ENCODE measurements at places on chromosomes 12 and 14.

DNA sequence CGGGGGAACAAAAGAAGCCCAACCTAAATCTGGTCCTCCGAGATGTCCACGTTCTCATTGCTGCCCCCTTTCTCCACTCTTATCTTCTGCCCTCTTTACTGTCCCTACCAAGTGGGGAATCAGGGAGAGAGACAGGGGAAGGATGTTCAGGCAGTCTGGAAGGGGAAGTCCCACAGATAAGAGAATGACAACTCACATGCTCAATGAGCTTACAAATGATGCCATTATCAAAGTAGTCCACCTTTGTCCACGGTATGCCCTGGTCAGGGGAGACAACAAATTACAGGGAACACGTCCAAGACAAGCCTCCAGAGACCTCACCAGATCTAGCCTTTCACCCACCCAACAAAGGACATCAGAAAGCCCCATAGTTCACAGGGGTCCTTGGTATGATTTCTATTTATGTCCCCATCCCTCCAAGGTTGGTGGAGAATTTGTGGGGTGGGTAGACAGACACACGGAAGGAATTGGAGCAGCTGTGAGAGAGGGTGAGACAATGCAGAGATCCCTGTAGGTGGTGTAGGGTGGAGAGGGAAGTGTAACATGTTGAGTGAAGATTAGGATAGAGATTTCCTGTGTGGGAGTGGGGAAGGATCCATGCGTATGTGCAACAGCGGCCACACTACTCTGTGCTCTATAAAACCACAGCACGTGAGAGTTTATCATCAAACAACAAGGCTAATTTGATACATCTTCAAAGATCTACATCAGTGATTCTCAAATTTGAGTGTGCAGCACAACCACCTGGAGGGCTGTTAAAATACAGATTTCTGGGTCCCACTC is 10.7 kb downstream of the MYO1A start:
- DNase-seq, result no peak

- no peak for DNase-seq
These were observed 84.6 kb downstream of the WNK1 start for GRCh38 chr12:836952-837351.

DNA sequence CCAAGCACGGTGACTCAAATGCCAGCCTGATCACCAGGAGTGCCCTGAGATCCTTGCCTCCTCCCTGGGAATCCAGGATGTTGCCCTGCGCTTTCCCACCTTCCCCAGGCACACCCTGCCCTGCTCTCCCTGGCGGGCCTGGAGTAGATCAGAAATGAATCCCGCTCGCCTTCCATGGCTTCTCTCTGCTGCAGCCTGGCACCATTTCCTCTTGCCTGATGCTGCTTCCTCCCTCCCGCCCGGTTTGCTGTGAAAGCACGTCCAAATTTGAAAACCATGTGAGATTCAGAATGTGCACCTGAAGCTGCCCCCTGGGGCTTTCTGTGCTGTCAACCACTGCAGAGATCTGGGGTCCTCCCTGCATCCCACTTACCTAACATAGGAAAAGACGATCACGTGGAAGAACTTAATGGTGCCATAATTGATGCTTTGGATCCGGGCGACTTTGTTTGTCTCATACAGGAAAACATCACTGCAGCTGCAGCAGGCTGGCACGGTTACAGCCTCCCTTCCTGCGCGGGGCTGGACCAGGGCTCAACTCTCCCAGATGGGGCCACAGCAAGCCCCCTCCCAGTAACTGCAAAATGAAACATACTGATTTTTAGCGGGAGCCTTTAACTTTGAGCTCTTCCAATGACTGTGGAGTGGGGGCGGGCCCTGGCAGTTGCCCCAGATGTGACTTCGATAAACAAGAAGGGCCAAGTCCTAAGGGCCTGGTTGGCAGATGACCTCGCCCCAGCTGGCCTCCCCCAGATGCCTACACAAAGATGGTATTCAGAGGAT is 24.9 kb upstream of the C12orf76 start:
- no peak for DNase-seq

DNA sequence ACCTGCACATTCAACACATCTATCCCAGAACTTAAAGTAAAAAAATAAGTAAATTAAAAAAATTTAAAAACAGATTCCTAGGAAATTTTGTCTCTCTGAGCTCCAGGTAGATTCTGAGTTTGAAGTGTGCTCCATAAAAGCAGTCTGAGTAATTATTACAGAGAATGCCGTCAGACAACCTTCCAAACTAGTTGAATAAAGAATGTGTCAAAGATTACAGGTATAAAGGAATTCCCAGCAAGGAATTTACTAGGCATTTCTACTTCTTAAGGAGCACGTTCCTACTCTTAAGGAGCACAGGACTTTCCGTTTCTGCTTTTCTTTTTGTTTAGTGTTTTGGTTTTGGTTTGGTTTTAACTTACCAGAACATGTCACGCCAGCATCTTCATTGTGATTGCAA is 7.1 kb downstream of the CD163 start:
- no peak for DNase-seq

GRCh38 chr12:15777355-15778012 is 11.7 kb downstream of the EPS8 start:
- DNase-seq, result no peak

- no peak for DNase-seq
These were observed 58.6 kb upstream of the MYF6 start for GRCh38 chr12:80648881-80649280.

All from NCI-H187 (cell line).